Progenitor cell of endocrine pancreas (in vitro differentiated cells): ENCODE measurements at places on chromosomes 11 and 22.

GRCh38 chr11:326592-326841 is 5.9 kb upstream of the IFITM3 start:
- DNase-seq = no peak

- no peak for DNase-seq
These were observed 13.4 kb downstream of the AP5B1 start for GRCh38 chr11:65767406-65767805.

GRCh38 chr11:1220941-1221721 is 1.7 kb upstream of the MUC5B start:
- no peak for DNase-seq

- no peak for DNase-seq
These were observed 117.3 kb upstream of the FAT3 start for GRCh38 chr11:92107331-92107730.

- DNase-seq = no peak
These were observed 851.1 kb upstream of the RAG2 start for GRCh38 chr11:37449146-37449545.

GRCh38 chr22:38144025-38144405 is 33.5 kb upstream of the BAIAP2L2 start:
- DNase-seq = no peak

- no peak for DNase-seq
These were observed 7.2 kb upstream of the OSM start for GRCh38 chr22:30273711-30274436.

DNA sequence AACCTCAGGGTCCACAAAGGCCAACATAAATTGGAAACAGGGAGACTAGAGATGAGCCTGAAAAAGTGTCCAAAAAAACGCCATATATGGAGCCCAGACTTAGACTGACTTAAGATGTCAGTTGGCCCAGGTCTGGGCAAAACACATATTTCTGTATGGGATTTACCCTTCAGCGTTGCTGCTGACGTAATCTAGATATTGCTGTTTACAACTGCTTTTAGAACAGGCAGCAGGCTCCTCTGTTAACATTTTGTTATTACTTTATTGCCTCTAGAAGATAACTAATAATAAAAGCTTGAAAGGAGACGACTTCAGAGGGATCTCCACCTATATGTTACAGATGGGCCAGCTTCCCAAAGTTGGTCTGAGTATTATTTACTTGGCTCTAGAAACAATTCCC is 8.7 kb downstream of the ME3 start:
- no peak for DNase-seq
